ENCODE measurements at places on chromosomes 16 and 17.

GRCh38 chr17:42509409-42509808, 26.6 kb upstream of the NAGLU start:
- DNase-seq = no peak

GRCh38 chr16:49494474-49494873, 120.9 kb downstream of the C16orf78 start:
- no peak for DNase-seq

- no peak for DNase-seq
Measured at GRCh38 chr16:70663524-70664324, 17.4 kb downstream of the IL34 start.

DNA sequence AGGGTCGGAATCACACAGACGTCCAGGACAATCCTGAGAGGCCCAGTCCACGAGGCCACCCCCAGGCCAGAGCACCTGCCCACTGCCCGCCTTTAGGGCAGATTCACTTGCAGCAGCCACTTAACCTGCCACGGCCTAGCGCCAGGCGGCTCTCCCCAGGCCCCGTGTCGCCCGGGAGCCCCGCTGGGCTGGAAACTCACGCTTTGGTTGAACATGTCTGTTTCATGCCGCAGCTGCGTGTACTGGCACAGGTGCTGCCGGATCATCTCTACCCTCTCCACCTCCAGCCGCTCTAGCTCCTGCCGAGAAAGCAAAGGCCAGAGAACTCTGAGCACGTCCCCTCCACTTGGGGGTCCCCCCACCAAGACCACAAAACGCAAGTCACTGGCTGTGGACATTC, 12.7 kb upstream of the RCVRN start:
- DNase-seq = no peak

GRCh38 chr17:59199398-59199797, 10.4 kb upstream of the SMG8 start:
- no peak for DNase-seq

Data from stimulated activated CD8-positive, alpha-beta memory T cell treated with anti-CD3 and anti-CD28 coated beads, Interleukin-15, amount 100 ng/mL, for 24 hours (primary cell).